ENCODE measurements at places on chromosomes 16 and 17.

GRCh38 chr17:34639706-34640425 is 60.5 kb downstream of the TMEM132E start:
- peak; percentile 76 for DNase-seq

DNA sequence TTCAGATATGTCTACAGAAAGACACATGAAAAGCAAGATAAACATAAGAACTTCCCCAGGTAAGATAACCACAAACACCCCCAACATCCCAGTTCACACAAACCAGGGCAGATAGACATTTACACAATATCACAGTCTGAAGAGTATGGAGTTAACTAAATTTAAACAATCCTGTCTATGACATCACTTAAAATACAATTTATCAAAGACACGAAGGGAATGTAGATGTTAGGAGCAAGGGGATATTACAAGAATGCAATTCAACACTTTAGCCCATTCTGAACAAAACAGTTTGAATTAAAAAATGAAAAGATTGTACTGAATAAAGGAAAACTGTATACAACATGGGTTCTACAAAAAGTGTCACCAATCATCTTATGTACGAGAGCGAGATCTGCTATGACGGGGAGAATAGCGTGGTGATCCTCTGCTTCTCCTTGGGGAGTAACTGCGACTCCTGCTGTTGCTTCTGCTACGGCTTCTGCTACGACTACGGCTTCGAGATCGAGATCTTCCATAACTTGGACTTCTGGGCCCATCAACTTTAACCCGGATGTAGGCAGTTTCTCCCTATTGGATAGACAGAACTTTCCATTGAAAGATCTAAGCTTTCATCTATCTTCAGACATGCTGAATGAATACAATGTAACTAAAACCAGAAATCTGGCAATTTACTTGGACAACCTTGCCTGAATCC is 1.9 kb downstream of the SRSF1 start:
- DNase-seq: no peak

GRCh38 chr16:55710466-55710865 is 54.7 kb downstream of the SLC6A2 start:
- no peak for DNase-seq

DNA sequence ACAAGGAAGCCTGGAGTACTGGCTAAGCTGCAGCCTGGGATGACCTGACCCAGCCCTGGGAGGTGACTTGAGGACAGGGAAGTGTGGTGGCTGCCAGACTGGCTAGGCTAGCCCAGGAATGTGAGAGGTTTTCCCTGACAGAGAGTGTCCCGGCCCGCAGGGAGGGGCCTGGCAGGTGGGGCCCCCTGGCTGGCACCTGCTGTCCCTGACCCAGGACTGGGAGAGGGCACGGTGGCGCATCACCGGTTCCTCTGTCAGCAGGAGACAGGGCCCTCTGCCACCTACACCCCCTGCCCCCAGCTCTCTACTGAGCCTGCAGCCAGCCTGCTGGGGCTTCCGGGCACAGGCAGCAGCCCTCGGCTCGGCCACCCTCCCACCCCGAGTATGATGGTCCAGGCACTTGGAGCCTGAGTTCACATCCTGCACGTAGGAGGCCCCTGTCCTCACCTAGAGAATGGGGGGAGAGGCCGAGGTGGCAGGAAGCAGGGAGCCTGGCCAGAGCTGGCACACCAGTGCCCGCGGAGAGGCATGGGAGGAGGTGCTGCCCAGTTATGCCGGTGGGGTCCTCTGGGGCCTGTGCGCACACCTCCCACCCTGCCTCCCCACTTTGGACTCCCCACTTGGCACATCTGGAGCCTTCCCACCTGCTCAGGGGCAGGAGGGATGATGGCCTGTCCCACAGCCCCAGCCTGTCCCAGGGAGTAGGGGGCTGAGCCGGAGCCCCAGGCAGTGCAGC is 528 bp downstream of the PRSS27 start:
- no peak for DNase-seq

DNA sequence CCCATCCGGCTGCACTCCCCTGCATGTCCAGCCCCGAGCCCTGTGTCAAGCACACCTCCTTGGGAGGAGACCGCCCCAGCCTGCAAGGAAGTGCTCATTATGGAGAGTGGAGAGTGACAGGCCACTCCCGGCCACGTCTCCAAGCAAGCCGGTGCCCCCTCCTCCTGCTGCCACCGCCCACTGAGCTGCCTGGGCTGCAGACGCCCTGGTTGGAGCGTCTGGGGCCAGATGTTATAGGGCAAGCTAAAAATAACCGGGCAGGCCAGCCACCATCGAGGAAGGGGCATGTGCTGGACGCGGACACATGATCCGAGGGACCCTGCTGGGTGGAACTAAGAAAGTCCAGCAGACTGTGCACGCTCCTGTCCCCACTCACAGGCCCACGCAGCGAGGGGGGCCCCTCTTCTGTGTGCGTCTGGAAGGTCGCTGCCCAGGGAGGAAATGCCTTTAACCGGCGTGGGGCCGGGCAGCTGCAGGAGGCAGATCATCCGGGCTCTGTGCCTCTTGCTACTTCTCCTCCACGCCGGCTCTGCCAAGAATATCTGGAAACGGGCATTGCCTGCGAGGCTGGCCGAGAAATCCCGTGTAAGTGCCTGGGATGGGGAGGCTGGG is at the start of gene WFDC1:
Gene WFDC1, plus strand, starts transcription at position 348 of the 612 bp plus-strand sequence. Its CDS starts 94 bp downstream, at position 442.
- DNase-seq: peak; percentile 20

- DNase-seq: no peak
Measured at GRCh38 chr16:4694642-4695451, 1.5 kb downstream of the NUDT16L1 start.

- DNase-seq: no peak
Measured at GRCh38 chr16:12578001-12578400, 225.7 kb downstream of the CPPED1 start.

- no peak for DNase-seq
Measured at GRCh38 chr17:27546624-27547300, 84.2 kb upstream of the LGALS9 start.

DNA sequence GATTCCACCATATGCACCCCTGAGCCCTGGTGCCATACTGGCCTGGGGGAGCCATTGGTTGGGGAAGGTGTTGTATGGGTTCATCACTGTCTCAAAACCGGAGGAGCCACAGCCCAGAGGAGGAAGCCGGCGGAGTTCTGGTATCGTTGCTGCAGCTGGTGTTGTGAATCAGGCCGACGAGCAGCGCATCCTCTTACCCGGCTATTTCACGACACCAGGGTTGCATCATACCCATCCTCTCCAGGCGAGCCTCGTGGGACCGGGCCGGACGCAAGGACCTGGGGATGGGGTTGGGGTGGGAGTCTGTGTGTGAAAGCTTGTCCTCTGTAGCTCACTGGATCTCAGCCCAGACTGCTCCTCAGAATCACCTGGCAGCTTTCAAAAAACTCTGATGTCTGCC is 6.6 kb upstream of the SLC12A3 start:
- no peak for DNase-seq

- no peak for DNase-seq
Measured at GRCh38 chr16:80147026-80147655, 393.7 kb upstream of the DYNLRB2 start.

- no peak for DNase-seq
Measured at GRCh38 chr17:19024101-19025078, 19.8 kb upstream of the FAM83G start.

DNA sequence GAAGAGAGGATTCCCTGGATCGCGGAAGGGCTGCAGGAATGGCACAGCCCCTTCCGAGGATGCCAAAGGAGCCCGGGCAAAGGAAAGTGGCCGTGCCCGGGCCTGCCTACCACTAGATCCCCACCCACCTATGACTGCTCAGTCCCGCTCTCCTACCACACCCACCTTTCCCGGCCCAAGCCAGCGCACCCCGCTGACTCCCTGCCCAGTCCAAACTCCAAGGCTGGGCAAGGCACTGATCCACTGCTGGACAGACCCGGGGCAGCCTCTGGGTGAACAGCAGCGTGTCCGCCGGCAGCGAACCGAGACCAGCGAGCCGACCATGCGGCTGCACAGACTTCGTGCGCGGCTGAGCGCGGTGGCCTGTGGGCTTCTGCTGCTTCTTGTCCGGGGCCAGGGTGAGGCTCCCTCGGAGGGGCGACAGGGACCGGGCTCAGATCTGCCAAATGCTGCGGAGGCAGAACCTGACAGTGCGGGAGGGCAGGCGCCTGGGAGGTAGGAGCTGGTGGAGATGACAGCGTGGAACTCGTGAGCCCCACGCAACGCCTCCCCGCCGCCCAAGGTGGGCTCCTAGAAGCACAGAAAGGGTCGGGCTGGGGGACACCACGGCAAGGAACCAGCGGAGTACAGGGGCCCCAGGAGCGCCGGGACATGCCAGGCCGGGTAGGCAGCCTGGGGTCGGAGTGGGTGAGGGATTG is at the start of gene CES2:
Gene CES2, plus strand, starts transcription at position 203 of the 698 bp plus-strand sequence. Its CDS starts 120 bp downstream, at position 323.
- DNase-seq: no peak

DNA sequence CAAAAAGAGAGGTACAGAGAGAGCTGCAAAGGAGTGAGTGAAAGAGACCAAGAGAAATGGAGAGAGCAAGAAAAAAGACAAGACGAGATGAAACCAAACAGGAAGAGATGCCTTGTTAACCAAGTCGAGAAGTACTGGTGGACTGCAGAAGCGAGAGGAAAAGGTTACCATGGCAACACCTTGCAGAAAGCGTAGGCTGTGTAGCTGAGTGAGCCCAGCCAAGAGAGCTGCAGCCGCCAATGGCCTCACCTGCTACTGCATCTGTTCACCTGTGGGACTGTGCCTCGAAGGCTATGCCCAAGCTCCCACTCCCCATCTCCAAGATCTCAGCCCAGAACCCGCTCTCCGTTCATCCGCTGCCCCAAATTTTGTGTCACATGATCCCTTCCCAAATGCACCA is 161.3 kb downstream of the SLC39A11 start:
- no peak for DNase-seq

DNA sequence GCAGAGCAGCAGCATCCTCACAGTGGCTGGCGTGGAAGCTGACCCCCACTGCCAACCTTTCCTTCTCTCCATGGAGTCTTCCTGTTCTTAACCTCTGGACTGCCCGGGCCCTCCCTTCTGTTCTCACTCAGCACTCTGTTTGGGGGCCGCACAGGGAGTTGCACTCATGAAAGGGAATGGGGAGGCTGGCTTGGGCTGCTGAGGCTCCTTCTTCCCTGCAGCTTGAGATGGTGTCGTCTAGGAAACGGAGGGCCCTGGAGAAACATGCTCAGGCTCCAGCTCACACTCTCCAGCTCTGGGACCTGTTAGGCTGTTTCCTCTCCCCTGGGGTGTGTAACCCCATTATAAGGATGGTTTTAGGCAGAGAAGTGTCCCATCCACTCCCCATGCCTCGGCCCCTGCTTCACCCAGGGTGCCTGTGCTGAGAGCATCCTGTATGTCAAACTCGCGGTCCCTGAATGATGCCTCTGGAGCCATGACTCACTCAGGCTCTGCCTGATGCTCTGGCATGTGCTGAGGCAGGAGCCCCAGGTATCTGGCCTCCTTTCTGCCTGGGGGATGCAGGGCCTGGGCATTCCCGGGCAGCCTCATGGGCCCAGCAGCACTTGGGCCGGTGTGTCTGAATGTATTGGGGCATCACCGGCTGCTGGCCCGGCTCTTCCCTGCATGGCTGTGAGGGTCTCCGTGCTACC is 18.9 kb downstream of the TMEM94 start:
- peak; percentile 45 for DNase-seq

- no peak for DNase-seq
Measured at GRCh38 chr17:2003525-2003924, 21.6 kb downstream of the RTN4RL1 start.

GRCh38 chr17:17512866-17513265 is 16.7 kb upstream of the RASD1 start:
- no peak for DNase-seq

GRCh38 chr16:26198221-26198620 is 506.5 kb downstream of the HS3ST4 start:
- no peak for DNase-seq

DNA sequence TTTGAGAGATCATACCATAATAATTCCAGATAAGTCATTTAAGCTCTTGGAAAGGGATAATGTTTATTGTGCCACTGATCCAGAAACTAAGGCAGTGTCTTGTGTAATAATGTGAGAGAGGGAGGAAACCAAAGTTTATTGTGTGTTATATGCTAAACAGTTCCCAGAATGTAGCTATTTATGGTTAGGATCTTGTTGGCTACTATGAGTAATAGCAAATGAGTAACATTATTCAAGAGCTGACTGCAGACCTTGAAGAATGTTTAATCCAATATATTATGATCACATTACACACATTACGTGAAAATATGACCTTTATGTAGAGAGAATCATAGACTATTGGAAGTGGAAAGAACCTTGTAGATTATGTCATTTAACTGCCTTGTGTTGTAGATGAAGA is 139.5 kb downstream of the BCAS3 start:
- no peak for DNase-seq

DNA sequence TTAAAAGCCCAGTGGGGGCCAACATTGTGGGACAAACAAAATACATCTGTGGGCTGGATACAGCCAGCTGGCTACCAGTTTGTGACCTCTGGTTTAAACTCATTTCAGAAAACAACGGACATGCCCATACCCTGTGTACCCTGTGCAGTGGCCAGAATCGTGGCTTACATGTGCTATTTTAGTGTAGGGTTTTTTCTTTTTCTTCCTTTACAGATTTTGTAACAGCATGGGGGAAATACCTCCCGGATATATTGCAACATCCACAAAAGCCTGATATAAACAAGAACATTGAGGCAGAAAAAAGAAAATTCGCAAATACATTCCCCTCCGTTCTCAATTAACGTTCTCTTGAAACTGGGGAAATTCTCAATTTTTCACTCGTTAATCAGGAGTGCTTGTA is 7.3 kb downstream of the HS3ST4 start:
- DNase-seq: no peak

DNA sequence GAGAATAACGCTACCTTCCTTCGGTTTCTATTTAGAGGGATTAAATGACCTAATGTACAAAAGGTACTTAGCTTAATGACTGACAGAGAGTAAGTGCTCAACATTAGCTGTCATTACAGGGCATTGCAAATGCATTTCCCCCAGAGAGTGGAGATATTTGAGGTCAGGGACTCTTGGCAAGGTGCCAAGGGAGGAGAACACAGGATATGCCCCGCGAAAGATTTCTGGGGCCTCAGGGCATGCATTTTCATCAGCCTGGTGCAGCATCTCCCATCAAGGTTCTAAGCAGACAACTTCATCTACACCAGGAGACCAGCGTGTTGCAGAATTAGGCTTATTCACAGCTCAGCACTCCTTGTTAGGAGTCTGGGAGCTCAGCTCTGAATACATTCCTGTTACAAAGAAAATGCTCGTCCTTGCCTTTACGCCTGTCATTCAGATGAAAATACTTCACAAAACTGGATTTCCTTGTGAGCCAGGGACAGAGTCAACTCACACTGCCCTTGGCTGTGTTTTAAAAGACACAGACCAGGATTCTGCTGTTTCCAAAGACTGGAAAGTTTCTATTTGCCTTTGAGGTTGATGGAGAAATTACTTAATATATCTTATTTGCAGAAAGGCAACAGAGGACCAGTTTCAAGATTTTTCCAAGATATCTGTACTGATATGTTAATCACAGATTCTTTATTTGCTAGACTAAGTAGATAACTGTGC is 108.2 kb downstream of the VAT1L start:
- DNase-seq: no peak
